ENCODE measurements at places on chromosomes 11 and 22. TPM values are rescaled to one million over a fixed set of nuclear protein-coding genes. Genes with fewer than 3 reads are reported as not detected.

VSIG2 gene
- total RNA-seq, result not detected

OLFML1 gene
- not detected for total RNA-seq

TPBGL gene
- total RNA-seq, result 1.3 TPM

GRCh38 chr11:47258317-47258902, 614 bp downstream of the NR1H3 start:
- DNase-seq, result no peak

DNA sequence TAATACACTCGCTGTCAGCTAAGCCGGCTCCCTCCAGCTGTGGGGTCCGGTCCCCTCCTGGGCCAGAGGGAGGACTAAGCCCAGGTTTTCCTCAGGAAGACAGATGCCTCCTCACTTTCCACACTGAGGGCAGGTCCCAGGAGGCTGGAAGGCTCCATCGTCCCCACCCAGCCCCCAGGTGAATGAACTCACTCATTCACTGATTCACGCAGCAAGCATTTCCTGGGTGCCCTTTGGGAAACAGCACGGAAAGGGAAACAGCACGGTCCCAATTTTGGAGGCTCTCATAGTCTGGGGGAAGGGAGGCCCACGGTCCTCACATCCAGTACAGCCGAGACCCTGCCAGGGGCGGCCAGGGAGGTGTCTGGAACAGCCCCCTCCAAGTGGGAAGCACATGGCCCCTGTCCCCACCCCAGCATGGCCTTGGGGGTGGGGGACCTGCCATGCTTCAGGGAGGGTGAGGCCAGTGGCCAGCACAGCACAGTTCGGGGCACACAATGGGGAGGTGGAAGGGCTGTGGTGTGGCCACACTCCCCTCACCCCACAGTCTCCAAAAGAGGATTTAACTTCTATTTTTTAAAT, 9.3 kb upstream of the TH start:
- no peak for DNase-seq

DNA sequence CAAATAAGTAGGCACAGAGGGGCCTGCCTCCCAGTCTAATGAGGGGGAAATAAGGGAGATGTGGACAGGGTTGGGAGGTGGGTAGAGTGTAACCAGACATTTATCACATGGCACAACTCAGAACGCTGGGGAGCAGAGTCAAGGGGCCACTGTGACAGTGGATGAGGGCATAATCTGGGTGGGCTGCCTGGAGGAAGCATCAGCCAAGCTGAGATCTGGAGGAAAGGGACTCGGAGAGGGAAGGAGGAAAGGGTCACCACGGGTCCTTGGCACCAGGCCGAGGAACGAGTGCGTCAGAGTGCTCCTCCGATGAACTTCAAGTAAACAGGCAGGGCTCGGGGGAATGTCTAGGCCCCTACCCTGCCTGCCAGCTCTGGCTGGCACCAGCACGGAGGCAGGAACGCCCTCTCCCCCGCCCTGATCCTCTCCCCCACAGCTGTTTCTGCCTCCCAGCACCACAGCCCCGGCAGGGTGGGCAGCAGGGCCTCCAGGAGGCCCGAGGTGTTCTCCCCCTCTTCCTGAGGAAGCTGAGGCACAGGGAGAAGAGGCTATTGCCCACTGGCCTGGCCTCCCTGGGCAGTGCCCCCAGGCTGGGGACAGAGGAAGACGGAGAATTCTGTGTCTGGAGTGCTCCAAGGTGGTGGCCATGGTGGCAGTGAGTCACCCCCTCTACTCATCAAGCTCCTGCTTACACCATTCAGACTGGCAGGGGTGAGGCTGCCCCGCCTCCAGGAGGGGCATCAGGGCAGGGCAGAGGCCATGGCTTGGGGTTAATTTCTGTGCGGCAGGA, 4.2 kb downstream of the ALDH3B1 start:
- DNase-seq, result no peak

CDC45 gene
- 5.4 TPM for total RNA-seq

DNA sequence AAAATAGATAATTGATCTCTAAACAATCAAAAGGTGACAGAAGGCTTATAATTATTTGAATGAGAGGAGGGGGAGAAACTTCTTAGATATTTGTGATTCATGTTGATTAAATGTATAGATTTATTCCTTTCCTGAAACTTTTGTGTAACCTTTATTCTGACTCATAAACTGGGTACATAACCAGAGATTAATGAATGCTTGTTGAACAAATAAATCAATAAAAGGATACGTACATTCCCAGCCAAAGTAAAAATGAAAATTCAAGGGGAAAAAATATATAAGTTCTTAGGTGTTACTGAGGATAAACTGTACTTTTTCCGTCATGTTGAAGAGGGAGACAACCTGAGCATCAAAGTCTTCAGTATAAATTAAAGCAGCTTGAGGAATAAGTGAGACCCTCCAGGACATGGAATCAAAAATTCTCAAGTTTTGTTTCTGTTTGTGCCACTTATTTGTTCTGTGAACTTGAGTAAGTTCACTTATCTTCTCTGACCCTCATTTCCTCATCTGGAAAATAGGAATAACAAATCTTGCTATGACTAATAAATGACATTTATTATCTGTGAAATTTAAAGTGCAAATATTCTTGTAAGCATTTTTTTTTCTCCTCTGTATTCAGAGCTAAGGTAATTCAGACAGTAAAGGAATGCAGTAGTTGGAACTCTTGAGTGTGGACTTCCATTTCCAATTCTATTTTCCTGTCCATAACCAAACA, 195.4 kb downstream of the METTL15 start:
- no peak for DNase-seq

DNA sequence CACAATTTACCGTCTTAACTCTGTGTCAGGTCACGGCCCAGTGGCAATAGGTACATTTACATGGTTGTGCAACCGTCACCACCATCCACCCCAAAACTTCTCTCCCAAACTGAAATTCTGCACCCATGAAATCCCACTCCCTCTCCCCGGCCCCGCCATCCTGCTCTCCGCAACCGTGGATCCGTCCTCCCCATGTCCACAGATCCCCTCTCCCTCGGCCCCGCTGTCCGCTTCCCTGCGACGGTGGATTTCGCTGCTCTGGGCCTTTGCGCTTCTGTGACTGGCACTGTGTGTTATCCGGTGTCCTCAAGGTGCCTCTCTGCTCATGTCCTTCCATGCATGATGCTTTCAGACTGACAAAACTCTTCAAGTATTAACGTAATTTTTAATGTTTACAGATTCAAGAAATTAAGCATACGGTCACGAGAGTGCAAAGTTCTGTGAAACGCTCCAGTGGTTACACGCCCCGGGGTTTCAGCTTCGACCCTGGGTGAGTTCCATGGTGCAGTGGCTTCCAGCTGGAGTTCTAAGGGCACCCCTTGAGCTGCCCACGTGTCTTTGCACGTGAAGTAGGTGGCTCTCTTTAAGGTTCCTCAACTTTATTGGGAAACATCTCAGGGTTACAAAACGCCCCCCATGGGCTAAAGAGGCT, 76.4 kb downstream of the KCNQ1 start:
- DNase-seq, result no peak

- no peak for DNase-seq
These were observed 12.9 kb downstream of the STARD10 start for GRCh38 chr11:72781063-72781312.

GRCh38 chr11:80365076-80365725, 924.4 kb upstream of the TENM4 start:
- DNase-seq, result no peak

GRCh38 chr11:29490938-29491337, 525.9 kb downstream of the KCNA4 start:
- no peak for DNase-seq

DNA sequence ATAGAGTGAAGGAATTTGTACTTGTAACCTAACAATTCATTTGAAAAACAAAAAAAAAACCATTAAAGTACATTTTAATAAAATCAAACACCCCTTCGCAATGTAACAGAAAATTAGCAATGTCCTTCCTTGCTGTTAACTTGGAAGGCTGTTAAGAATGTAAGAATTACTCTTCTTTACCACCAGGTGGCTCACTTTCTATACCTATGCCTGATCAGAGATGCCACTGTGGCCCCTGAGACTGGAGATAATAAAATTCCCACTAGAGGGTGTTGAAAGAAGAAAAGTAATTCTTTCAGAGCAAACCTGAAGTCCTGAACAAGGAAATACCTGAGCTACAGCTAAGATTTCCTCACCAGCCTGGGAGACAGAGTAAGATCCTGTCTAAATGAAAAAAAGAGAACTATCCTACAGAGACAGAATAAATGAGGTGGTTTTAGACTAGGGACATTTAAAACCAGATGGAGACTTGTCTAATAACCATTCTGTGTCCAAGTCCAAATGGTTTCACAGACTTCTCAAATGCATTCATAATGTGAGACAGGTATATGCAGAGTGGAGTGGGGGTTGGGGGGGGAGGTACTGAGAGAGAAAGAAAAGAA, 1089.3 kb downstream of the FAM181B start:
- DNase-seq, result no peak

NPTXR gene
- total RNA-seq, result 3.7 TPM

TSSK2 gene
- not detected for total RNA-seq

DNA sequence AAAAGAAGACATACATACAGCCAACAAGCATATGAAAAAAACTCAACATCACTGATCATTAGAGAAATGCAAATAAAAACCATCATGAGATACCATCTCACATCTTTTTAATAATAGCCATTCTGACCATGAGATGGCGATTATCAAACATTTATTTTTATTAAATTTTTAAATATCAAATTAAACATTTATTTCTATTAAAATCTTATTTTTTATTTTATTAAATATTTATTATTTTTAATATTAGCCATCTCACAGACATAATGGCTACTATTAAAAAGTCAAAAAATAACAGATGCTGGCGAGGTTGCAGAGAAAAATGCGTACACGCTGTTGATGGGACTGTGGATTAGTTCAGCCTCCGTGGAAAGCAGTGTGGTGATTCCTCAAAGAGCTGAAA, 264.8 kb upstream of the TENM4 start:
- DNase-seq, result no peak

GRCh38 chr11:10481560-10482349, 26.7 kb downstream of the AMPD3 start:
- DNase-seq, result no peak

DNA sequence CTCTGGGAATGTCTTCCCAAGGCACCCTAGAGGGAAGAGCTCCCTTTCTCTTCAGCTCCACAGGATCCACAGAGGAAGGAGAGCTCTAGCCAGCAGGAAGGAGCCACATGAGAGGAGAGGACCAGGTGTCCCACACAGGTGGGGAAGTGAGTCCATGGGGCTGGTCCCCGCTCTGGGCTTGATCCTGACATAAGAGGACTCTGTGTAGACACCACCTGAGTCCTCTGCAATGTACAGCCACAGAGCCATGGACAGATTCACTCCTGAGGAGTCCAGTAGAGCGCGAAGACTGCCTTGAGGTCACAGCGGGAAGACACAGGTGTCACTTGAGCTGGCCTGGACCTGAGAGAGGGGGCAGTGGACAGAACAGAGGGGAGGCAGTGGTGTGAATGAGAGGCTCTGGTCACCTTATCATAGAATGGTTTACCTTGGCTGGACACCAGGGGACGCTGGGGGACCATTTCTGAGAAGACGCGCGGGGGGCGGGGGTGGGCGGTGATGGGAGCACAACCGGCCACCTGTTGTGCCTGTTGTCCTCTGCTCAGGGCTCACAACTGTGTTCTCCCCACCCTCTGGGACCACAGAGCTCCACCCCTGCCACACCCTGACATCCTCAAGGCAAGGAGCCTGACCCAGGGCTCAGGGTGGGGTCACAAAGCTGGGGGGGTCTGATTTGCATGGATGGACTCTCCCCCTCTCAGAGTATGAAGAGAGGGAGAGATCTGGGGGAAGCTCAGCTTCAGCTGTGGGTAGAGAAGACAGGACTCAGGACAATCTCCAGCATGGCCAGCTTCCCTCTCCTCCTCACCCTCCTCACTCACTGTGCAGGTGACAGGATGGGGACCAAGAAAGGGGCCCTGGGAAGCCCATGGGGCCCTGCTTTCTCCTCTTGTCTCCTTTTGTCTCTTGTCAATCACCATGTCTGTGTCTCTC, 128.2 kb downstream of the ZNF280B start:
- no peak for DNase-seq

NPAS4 gene
- total RNA-seq, result not detected

C11orf91 gene
- total RNA-seq, result 2.0 TPM

PKDREJ gene
- not detected for total RNA-seq

- peak; percentile 55 for DNase-seq
These were observed 642 bp upstream of the PIK3C2A start for GRCh38 chr11:17208257-17208999.

ARHGAP42 gene
- total RNA-seq, result 11.9 TPM

DEFB131B gene
- total RNA-seq, result not detected

DNA sequence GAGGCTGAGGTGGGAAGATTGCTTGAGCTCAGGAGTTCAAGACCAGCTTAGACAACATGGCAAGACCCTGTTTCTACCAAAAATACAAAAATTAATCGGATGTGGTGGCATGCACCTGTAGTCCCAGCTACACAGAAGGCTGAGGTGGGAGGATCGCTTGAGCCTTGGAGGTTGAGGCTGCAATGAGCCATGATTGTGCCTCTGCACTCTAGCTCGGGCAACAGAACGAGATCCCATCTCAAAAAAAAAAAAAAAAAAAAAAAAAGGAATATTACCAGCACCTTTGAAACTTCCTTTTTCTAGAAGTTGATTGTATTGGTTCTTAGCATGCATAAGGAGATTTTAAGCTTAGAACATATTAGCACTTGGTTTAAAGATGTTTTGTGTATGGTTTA, 11.4 kb downstream of the CRKL start:
- no peak for DNase-seq

DNA sequence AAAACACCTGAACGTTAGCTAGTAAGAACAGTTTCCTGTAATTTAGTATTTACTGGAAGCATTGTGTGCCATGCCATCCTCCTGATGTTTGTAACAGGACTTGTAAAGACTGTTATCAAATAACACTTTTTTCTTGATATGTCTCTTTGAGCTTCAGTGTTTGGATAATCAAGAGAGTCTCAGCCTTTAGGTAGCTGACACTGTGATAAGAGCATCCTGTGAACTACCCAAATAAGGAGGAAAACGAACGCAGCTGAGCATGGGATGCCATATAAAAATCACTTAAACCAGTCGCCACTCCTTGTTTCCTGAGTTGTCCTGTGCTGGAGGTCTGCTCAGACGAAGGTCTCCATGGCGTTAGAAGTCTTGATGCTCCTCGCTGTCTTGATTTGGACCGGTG, at the start of gene OOSP2:
Gene OOSP2 (plus strand): TSS at position 301 of the 400 bp plus-strand sequence. CDS start 51 bp downstream, at position 352.
- DNase-seq, result no peak

GRCh38 chr11:123409456-123410217, 20.4 kb upstream of the GRAMD1B start:
- DNase-seq, result no peak

GRCh38 chr11:4863876-4864275, 14.9 kb upstream of the OR51S1 start:
- no peak for DNase-seq

GRCh38 chr11:64793271-64794160, 9.5 kb downstream of the MAP4K2 start:
- DNase-seq, result no peak

- DNase-seq, result no peak
These were observed 143.0 kb downstream of the TMEM135 start for GRCh38 chr11:87180742-87181141.

GRCh38 chr11:95469258-95469657, 238.3 kb upstream of the SESN3 start:
- no peak for DNase-seq

C22orf42 gene
- not detected for total RNA-seq

- no peak for DNase-seq
These were observed 41.2 kb upstream of the ARL14EP start for GRCh38 chr11:30281476-30282288.

CSNK2A3 gene
- total RNA-seq, result 2.0 TPM

Measured in glomerular endothelial cell (primary cell).